Foreskin fibroblast (primary cell): ENCODE measurements at places on chromosomes 6 and 20.

- no peak for DNase-seq
Measured at GRCh38 chr6:17725083-17725482, 18.4 kb upstream of the NUP153 start.

DNA sequence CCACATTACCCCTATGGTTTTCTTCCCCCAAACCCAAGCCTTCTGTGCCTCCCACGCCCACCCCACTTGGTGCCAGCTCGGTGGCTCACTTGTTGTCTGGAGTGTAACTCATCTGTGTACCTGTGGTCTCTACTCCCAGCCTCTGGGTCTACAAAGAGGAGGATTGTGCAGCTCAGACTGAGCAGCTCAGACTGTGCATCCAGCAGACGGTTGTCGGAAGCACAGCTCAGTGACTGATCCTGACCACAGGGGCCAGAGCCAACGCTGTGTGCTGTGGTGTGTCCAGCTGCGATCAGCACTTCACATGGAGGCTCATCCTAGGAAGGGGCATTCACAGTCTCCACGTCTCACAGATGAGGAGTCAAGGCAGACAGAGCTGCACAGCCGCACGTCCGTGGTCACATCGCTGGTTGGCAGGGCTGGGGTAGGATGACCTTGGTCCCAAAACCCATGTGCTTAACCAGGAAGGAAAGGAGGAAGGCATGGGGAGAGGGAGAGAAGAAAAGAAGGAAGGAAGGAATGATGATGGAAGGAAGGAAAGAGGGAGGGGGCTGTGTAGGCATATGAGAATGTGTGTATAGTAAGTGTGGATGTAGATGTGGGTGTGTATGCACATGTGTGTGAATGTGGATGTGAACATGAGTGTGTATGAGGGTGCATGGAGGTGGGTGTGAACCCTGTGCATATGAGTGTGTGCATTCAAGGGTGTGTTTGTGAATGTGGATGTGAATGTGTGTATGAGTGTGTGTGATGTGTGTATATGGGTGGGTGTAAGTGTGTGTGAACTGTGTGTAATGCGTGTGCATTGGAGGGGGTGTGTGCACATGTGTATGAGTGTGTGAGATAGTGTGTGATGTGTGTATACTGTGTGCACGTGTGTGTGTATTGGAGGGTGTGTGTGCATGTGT, 28.2 kb upstream of the STX16 start:
- no peak for DNase-seq

GRCh38 chr6:15539722-15540270, 123.0 kb downstream of the DTNBP1 start:
- peak; percentile 5 for DNase-seq

DNA sequence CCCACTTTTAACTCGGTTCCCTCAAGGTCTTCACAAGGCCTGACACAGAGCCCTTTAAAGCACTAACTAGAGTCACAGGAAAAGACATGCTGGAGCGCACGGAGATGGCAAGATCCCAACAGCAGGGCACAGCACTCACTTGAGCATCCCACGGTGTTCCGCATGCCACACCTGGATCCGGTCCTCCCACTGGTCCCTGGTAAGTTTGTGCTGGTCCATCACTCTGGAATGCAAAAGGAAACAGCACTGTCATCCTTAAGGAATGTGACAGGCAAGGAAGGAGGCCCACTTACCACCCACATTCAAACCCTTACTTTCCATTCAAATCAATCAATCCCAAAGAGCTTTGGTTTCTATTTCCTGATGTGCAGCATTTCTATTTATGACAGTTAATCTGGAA, 34.7 kb downstream of the EZR start:
- peak; percentile 26 for DNase-seq

DNA sequence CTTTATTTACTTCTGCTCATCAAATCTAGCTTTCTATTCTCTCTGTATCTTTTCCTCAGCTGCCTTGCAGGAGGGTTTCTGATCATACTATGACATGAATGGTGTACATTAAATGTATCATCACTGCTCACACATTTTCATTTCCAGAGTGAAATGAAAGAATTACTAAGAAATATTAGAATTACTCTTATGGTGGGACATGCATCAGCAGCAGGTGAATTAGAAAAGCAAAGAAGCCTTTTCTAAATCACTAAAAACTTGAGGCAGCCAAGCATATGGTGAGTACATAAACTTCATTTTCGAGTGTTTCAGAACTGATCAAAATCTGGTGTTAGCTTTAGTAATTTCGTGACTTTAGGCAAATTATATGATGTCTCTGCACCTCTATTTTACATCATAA, 23.6 kb downstream of the IL17A start:
- no peak for DNase-seq

- no peak for DNase-seq
Measured at GRCh38 chr20:13718171-13718570, 66.5 kb downstream of the ESF1 start.

GRCh38 chr6:162463576-162463975, 264.0 kb downstream of the PRKN start:
- DNase-seq: no peak

DNA sequence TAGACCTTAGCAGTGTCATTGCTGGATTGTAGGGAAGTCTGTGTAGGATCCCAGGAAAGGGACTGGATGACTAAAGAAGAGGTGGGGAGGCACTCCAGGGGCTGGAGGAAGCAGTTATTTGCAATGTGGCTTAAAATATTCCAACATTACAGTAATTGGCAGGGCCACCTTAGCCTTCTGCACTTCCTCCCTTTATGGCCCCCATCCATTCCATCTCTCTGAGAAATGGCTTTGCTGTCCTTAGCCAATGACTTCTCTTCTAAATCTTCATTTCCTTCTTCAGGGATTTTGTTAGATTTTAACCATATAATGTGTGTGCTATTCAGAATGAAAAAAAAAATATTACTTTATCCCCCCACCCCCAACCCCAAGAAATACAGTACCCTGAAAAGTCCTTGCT, 6.4 kb downstream of the ADGRF5 start:
- DNase-seq: no peak

DNA sequence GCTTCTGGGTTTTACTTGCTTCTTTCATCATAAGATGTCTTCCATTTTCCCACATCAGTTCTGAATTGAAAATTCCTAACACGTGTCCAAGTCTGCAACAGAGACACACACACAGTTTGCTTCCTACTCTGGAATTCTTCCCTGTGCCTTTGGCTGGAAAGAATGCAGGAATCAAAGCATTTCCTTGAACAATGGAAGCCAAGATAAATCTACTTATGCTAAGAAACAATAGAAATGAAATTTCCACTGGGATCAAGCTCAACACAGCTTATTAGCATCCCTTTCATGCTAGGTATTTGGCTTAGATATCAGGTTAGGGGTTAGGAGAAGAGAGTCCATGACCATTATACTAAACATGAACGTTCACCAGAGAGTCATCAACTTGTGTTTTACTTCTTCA, 101.1 kb upstream of the SCAF8 start:
- no peak for DNase-seq

DNA sequence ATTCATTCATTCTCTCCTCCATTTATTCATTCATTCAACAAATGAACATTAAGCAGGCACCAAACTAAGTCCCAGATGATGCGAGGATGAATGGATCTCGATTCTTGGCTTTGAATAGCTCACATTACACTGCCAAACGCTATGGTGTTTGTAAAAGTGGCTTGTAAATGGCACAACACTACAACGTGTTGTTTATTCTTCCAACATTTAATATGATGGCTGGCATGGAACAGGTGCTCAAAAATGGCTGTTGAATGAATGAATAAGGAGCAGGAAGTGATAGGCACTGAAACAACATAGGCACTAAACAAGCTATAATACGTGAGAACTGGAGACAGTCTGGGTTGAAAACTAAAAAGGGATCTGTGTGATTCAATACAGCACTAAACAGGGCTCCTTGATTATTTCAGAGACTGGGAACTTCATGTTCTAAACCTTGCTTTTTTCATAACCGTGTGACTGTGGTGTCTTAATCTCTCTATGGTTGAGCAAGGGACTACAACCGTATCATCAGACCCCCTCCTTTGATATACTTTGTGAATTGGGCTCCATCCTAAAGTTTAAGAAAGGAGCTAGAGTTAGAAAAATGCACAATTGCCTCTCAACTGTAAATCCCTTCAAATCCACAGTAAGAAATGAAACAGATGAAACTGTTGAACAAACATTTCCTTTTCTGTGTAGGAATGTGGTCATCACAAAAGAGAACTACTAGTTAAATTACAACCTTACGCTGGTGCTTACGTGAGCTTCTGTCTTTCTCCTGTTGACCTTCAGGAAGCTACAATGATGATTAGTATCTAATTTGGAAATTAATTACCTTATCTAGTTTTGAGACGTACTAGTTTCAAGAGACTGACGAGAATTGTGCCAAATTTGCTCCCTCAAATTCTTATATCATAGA, 16.9 kb upstream of the SLC16A10 start:
- no peak for DNase-seq

DNA sequence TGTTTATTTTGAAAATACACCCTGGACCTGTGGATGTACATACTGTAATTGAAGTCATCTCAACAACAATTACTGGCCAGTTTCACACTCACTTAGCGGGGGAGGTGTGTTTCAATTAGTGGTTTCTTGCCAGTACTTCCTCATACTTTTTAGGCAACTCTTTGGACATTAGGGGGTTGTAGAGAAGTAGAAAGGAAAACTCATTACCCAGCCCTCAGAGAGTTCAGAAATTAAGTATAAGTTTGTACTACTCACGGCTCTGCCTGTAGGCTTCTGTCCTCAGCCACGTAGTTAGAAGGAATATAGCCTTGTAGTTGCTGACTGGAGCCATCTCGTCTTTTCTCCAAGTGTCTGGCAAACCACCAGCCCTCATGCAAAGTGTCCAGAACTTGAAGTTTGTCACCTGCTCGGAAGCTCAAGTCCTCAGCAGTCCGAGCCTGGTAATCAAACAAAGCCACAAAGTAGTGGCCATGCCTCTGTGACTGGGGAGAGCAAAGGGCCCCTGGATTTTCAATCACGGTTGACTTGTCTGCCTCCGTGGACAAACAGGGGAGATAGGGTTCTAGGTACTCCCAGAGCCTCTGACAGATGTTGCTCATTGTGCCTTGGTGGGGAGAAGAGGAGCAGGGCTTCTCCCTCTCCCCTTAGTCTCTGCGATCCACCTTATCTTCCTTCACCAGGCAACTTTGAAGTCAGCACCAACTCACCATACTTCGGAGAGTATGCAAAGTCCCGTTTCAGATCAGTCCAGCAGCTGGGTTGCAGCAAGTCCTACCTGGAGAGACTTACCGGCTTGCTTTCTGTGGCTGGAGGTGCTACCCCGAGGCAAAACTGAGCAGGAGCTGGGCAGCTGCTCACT, 749 bp downstream of the FRK start:
- no peak for DNase-seq

GRCh38 chr6:123770247-123770949, 33.3 kb upstream of the NKAIN2 start:
- no peak for DNase-seq

GRCh38 chr20:59816146-59816738, 117.2 kb downstream of the SYCP2 start:
- DNase-seq: no peak

DNA sequence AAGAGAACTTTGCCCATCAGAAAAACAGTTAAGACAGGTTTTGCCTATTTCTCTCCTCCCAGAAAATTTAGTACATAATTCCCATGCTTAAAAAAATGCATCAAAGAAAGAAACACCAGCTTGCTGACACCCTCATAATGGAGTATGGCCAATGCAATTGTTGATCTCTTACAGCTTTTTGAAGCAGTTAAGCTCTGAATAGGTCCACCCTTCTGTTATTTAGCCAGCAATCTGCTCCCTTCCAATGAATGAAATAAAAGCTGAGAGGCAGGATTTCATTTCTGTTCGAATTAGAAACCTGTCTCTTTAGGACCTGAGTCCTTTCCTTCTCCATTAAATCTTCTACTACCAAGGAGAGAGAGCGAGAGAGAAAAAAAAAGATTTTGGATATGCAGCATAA, 288.7 kb downstream of the RNF144B start:
- DNase-seq: no peak

GRCh38 chr6:166343150-166343487, 774 bp upstream of the SFT2D1 start:
- no peak for DNase-seq

- DNase-seq: no peak
Measured at GRCh38 chr6:101404775-101405174, 11.3 kb downstream of the GRIK2 start.

- DNase-seq: no peak
Measured at GRCh38 chr6:170463101-170463721, 89.9 kb downstream of the PSMB1 start.

DNA sequence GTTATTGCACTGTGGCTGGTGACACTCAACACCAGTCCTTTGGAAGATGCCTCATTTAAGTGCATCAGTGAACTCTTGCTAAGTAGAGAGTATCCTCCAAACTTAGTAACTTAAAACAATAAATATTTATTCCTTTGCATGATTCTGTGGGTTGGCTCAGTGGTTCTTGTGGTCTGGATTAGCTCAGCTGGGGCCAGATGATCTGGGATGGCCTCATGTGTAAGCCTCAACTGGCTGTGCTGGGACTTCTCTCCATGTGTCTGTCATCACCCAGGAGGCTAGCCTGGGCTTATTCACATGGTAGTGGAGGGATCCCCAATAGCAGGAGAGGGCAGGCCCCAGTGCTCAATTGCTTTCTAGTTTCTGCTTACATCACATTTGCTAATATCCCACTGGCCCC, 8.3 kb downstream of the LRRN4 start:
- DNase-seq: no peak

DNA sequence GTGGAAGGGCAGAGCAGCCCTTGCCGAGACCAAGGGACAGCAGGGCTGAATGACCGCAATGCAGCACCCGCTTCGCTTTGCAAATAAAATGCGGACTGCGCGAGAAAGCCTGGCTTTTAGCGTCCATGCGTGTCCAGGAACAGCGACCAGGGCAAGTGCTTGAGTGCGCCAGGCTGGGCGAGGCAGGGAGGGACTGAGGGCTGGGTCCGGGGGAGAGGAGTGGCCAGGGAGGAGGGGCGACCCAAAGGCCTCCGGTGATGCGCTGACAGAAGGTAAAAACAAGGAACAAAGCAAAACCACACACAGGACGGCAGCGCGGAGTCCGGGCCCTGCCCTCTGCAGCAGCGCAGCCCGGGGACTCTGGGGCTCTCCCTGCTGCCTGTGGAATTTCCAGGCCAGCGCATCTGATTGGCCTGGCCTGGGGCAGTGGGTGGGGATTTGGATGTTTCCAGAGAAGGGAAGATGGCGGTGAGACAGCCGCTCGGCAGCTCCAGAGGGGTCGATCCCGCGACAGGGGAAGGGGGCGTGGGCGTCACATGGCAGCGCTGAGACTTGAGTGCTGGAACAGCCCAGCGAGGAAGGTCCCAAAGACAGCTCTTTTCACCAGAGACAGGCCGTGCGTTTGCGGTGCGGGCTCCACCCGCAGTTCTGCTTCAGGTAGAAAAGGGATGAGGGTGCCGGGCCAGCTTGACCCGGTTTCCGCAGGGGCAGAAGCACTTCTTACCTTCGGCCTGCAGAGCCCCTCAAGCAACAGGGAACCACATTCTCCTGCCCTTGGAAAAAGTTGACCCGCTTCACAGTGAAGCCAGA, 51.8 kb downstream of the SSR1 start:
- DNase-seq: peak; percentile 86

- no peak for DNase-seq
Measured at GRCh38 chr20:62730481-62730880, 21.8 kb downstream of the NTSR1 start.

DNA sequence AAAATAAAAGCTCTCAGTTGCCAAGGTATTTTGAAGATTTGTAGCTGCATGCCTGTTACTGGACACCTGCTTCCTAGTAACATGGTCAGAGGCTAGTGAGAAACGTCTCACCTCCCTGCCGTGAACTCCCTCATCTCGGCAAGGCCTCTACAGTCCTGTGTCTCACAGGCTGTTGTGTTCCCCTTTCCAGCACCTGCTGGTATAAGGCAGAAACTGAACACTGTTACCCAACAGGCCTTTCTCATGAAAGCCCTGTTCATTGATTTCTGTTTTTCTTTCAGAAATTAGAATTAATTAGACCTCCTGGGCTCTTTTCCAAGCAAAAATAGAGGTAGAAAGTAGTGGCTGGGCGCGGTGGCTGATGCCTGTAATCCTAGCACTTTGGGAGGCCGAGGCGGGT, 17.6 kb upstream of the SRSF3 start:
- no peak for DNase-seq
